ENCODE measurements at places on chromosomes 7 and 10.

- DNase-seq: no peak
Measured at GRCh38 chr7:150849204-150849775, 3.0 kb upstream of the AOC1 start.

GRCh38 chr7:108012499-108013430 is 9.8 kb upstream of the LAMB1 start:
- no peak for DNase-seq

GRCh38 chr10:96410296-96410695 is 51.5 kb upstream of the OPALIN start:
- no peak for DNase-seq

- DNase-seq: no peak
Measured at GRCh38 chr10:42490368-42490767, 148.0 kb downstream of the ZNF33B start.

GRCh38 chr10:117905404-117905803 is 141.3 kb downstream of the RAB11FIP2 start:
- no peak for DNase-seq

- DNase-seq: no peak
Measured at GRCh38 chr10:85849315-85849714, 517.3 kb downstream of the GRID1 start.

- DNase-seq: no peak
Measured at GRCh38 chr7:69301253-69301652, 297.0 kb upstream of the AUTS2 start.

DNA sequence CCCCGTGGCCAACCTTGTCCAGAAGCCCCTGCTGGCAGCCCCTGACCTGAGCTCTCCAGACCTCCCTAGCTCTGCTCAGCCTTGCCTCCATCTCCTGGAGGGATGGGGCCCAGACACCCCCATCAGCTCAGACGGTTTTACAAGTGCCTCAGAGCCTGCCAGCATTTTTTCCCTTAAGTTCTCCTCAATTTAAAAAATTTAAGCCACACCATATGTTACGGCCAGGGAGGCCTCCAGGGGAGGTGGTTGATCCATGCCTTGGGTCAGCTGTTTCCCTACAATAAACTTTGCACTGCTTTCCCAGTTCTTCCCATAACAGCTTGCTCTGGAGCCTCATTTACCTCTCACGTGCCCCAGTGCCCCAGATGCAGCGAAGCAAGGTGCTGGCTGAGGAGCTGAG is 143.5 kb downstream of the RGS10 start:
- no peak for DNase-seq

GRCh38 chr7:41917-42565 is 150.3 kb upstream of the FAM20C start:
- DNase-seq: no peak

DNA sequence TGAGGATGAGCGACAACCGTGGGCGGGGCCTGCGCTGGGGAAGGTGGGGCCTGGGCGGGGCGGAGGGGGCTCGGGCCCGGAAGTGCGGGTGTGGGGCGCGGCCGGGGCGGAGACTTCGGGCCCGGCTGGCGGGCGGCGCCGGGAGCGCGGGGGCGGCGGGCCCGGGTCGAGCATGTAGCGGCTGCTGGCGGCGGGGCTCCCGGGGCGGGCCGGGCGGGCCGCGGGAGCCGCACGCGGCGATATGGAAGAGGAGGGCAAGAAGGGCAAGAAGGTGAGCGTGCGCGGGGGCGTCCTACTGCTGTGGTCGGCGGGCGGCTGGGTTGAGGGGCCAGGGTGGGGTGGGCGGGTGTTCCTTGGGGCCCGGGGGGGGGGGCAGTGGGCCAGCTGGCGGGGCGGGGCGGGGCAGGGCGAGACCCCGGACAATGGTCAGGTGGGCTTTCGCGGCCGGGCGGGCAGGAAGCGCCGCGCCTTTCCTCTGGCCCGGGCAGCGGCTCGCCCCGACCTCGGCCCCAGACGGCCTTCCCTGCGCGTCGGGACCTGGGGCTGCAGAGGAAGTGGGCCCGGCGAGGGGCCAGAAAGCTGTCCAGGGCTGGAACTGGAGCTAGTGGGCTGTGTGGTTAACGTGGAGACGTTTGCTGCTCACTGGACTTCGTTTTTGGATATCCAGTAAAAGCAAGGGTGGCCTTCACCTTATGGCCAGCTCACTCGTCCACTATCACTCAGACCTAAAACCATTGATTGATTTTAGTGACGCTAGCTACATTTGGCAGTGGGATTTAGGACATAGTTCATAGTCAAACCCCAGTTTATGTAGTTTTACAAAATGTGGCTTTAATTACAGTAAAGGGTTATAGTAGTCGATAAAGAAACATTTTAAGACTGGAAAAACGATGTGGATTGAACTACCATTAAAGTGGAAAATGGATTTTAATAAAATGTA is at the start of gene CCM2:
TSS of gene CCM2 (plus strand) at position 109 of the 940 bp plus-strand sequence. CDS start at position 242, 133 bp downstream.
- DNase-seq: no peak

- DNase-seq: no peak
Measured at GRCh38 chr10:51620131-51620530, 79.3 kb downstream of the CSTF2T start.

DNA sequence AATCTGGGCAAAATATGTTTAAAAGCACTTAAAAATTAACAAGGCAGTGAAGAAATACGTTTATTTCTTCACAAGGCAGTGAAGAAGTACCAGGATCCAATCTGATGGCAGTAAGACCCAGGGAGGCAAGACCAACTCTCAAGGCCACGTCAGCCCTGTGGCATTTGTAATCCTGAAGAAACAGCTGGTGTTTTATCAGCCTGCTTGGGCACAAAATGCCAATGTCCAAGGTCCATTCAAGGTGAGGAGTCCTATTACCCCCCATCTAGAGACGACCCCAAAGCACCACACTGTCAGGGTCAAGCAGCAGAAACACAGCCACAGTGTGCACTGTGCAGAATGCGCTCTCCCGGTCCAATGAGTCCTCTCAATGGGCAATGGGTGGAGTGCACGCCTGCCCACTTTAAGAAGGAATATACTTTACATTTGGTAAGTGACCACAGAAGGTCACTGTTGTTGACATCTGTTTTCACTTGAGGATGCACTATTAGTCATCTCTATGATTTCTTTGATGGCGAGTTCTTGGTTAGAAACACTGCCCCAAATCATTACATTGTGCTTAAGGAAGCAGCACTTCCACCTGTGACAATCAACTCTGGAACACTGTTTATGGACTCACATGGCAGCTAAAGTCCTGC is 12.8 kb downstream of the CPXM2 start:
- no peak for DNase-seq
